ENCODE measurements at places on chromosomes 5 and 9.
A peak's percentile ranks its signal among the peaks of the same experiment; 100 is the strongest.

GRCh38 chr5:177426566-177427210, at the start of gene GRK6:
GRK6 (plus strand) TSS chr5:177426676; CDS start chr5:177426846, 170 bp downstream.
- DNase-seq: peak; percentile 82

DNA sequence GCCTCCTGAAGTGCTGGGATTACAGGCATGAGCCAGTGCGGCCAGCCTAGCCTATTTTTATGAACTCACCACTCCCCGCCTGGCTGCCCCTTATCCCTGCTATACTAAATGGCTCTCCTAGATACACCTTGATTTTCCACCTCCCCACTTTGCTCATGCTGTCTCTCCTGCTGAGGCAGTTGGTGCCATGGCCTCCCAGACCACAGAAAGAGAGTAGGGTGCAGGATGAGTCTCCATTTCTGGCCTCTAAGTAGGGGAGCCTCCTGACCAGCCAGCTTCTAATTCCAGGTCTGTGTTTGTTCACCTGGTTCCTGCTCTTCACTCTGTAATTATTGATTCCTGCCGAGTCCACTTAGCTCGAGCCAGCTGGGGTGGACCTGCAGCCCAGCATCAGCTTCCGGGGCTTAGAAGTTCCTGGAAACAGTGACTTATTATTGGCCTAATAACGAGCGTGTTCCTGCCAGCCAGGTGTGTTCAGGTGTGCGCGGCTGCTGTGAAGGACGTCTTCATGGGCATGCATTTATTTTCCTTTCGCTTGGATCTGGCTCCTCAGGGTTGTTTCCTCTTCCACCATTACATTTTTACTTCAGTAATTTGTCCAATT, 34.0 kb downstream of the ZNF618 start:
- no peak for DNase-seq

GRCh38 chr9:127921557-127922120, 4.8 kb upstream of the ST6GALNAC4 start:
- peak; percentile 86 for DNase-seq

DNA sequence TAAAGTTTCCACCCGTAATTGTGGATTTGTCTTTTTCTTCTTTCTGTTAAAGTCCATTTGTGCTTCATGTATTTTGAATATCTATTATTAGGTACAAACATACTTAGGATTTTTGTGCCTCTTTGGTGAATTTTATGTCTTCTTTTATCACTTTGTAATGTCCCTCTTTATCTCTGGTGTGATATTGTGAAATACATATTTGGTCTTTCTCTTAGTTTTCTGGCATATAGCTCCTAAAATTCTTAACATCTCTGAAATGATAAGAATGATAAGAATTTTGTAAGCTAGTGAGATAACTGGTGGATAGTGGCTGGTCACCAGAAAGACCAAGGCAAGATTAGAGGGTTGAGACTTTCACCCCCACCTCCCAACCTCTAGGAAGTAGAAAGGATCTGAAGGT, 111.1 kb downstream of the KCTD16 start:
- no peak for DNase-seq

DNA sequence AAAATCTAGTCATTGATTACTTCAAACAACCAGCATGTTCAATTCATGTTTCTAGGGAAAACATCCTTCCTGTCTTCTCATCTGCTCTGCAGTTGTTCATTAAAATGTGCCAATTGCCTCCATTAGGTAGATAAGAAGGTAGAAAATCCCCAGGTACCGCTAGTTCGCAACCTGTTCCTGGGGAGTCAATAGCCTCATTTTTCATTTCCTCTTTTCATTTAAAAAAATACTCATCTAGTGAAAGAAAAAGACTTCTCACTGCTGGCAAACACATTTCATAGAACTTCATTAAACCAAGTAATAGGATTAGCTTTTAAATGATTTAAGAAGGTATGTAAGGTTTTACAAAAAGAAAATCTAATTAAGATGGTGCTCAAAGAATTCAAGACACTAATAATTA, 113.3 kb downstream of the MARCHF11 start:
- DNase-seq: no peak

DNA sequence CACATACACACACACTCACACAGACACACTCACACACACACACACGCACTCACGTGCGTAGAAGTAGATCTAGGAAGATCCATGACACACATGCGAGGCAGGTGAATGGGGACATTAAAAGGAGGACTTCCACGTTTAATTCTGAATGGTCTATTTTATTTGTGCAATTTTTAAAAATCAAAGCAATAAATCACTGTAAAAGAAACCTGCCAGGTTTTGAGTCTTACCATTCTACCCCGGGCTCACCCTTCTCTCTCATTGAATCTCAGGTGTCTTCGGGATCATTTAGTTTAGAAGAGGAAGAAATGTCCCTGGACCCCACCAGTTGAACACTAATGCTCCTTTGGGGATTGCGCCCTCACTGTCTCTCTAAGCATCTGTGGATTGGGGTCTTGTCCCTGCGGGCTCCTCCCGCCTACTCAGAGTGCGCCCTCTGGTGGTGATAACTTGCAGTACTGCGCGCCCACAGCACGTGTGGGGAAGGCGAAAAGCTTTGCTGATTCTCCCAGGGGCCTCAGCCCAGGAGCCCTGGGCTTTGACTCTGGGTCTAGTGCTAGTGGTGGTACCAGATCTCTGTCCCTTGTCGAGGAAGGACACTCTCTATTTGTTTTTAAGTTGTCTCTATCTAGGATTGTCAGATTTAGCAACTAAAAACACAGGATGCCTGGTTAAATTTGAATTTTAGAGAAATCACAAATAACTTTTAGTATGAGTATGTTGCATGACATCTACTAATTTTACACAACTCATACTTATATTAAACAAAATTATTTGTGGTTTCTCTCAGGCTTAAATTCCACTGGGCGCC, 34.8 kb downstream of the BOD1 start:
- DNase-seq: peak; percentile 60

Data from activated CD4-positive, alpha-beta memory T cell treated with anti-CD3 and anti-CD28 coated beads for 36 hours (primary cell).